Activated CD8-positive, alpha-beta T cell treated with anti-CD3 and anti-CD28 coated beads, Interleukin-2, amount 10 ng/mL, durations not matched to agents 7 days and 5 days (primary cell): ENCODE measurements at places on chromosomes 12 and 14.
A peak's percentile ranks its signal among the peaks of the same experiment; 100 is the strongest.

GRCh38 chr12:108271951-108272872, 66.9 kb downstream of the CMKLR1 start:
- H3K36me3 ChIP-seq, result no peaks in the 10 kb centered on the region
- peaks cover 6% of the 10 kb centered on the region for H3K4me1 ChIP-seq
- no peak overlapping the region for H3K4me3 ChIP-seq
- H3K27me3 ChIP-seq, result peaks cover 10% of the 10 kb centered on the region
- no peak for DNase-seq
- H3K27ac ChIP-seq, result no peak overlapping the region

DNA sequence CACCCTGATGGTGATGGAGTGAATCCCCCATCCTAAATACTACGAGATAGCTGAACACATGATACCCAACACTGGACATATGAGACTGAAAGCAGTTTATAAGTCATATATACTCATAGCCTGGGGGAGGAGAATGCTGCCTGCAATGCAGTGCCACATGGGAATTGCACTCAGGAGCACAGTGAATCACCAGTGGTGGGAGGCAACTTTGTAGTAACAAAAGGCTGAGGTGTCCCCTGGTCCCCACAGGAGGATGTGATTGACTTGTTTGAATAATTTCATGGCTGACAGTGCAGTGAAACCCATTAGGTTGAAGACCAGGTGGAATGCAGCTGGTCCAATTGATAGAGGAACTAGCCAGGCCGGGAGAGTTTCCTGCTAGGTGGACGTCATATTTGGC, 20.2 kb downstream of the CCDC38 start:
- H3K4me3 ChIP-seq, result no peak overlapping the region
- H3K27me3 ChIP-seq, result no peaks in the 10 kb centered on the region
- H3K27ac ChIP-seq, result no peak overlapping the region
- H3K4me1 ChIP-seq, result no peaks in the 10 kb centered on the region

DNA sequence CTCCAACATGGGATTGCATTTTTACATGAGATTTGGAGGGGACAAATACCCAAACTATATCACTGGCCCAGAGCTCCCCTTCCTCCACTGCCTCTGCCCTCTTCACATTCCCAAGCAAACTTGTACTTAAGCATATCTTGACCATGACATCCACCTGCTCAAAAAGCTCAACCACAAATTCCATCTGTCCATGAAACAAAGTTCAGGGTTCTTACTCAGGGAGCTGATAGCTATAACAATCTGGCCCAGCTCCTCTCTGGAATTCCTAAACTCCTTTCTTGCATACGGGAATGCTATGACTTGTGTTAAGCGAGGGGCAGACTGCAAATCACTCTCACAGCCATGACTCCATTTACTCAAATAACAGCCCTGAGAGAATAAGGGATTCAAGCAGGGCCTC, 152.1 kb downstream of the GALC start:
- no peaks in the 10 kb centered on the region for H3K4me1 ChIP-seq
- peaks cover 2% of the 10 kb centered on the region for H3K27me3 ChIP-seq
- no peak overlapping the region for H3K4me3 ChIP-seq
- H3K27ac ChIP-seq, result no peak overlapping the region

DNA sequence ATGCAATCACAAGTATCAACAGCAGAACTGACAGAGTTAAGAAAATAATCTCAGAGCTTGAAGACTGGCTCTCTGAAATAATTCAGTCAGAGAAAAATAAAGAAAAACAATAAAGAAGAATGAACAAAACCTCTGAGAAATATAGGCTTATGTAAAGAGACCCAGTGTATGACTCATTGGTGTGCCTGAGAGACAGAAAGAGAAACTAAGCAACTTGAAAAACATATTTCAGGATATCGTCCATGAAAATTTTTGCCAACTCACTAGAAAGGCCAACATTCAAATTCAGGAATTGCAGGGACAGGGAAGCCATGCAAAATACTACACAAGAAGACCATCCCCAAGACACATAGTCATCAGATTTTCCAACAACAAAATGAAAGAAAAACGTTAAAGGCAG, 56.2 kb downstream of the APOBEC1 start:
- no peak for DNase-seq
- peak overlapping the region; percentile 76 for H3K27ac ChIP-seq
- peaks cover 2% of the 10 kb centered on the region for H3K36me3 ChIP-seq

GRCh38 chr12:5779401-5779800, 165.7 kb downstream of the ANO2 start:
- H3K4me3 ChIP-seq, result no peak overlapping the region
- H3K27me3 ChIP-seq, result peaks cover 12% of the 10 kb centered on the region
- DNase-seq, result no peak
